CD4-positive, alpha-beta memory T cell (primary cell): ENCODE measurements at places on chromosomes 4 and X. TPM values are rescaled to one million over a fixed set of nuclear protein-coding genes. Genes with fewer than 3 reads are reported as not detected.

DNA sequence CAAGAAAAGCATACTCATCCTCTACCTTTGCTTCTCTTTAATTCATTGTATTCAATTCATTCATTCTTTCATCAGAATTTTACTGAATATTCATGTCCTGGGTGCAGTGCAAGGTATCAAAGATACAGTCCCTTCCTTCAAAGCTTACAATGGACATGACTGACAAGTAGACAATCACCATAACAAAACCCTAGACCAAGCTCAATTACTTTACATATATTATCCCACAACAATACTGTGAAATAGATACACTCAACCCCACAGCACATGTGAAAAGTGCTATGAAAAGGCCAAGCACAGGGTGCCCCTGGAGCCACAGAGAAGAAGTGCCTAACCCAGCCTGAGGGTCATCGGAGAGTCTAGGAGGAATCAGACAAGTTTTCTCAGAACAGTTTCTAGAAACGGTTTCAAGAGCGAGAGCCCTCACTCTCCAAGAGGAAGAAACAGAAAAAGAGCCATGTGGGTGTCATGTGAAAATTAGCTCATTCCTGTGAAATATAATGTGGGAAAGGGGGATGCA lies 15.3 kb downstream of the AMBN start:
- H3K27ac ChIP-seq: no peak overlapping the region
- no peaks in the 10 kb centered on the region for H3K27me3 ChIP-seq
- H3K4me3 ChIP-seq: no peak overlapping the region
- H3K36me3 ChIP-seq: no peaks in the 10 kb centered on the region
- no peaks in the 10 kb centered on the region for H3K4me1 ChIP-seq
- no peak for DNase-seq

DNA sequence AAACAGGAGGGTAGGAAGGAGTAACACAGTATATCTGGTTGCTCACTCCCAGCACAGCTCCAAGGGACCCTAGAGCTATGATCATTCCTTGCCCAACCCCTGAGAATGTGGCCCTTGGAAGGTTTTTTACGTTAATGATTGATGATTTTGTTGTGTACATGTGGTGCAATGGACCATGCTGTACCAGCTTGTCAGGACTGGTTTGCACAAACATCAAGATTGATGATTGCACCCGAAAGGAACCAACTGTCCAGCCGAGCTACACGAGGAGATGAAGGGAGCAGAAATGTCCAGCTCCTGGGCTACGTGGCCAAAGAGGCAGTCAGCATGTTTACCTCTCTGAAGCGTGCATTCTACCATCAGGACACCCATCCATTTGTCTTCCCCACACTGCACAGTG lies 83.2 kb upstream of the USP9X start:
- H3K27ac ChIP-seq: no peak overlapping the region
- no peaks in the 10 kb centered on the region for H3K4me1 ChIP-seq
- H3K36me3 ChIP-seq: no peaks in the 10 kb centered on the region
- no peak overlapping the region for H3K4me3 ChIP-seq

DNA sequence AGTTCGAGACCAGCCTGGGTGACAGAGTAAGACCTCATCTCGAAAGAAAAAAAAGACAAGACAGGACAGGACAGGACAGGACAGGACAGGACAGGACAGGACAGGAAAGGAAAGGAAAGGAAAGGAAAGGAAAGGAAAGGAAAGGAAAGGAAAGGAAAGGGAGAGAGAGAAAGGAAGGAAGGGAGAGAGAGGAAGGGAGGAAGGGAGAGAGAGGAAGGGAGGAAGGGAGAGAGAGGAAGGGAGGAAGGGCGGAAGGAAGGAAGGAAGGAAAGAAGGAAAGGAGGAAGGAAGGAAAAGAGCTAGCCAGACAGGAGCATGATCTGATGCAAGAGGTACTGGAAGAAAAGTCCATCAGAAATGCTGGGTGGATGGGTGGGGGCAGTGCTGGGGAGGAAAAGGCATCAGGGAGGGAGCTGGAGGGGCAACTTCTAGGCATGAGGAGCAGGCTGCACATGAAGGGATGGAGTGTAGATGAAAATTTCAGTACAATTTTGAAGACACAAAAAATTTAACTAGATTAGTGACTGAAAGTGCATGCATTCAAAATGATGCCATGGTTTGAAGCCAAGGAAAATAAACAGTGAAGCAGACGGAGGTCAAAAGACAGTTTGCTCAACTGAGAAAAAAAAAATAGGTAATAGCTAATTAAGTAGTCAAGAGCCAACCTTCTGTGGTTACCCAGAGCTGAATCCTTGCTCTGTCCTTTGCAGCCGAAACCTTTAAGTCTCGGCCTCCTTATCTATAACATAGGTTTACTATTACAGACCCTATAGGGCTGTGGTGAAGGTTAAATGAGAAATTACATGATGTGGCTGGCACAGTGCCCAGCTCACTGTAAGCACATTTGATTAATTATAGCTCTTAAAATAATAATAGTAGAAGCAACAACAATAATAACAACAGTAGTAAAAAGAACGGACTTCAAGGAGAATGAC lies 59.9 kb downstream of the ZNF827 start:
- no peak overlapping the region for H3K4me3 ChIP-seq
- no peaks in the 10 kb centered on the region for H3K36me3 ChIP-seq
- H3K27me3 ChIP-seq: no peaks in the 10 kb centered on the region
- DNase-seq: no peak
- H3K27ac ChIP-seq: no peak overlapping the region
- no peaks in the 10 kb centered on the region for H3K4me1 ChIP-seq

Gene F11
- not detected for total RNA-seq
